ENCODE measurements at places on chromosomes 7 and 10. TPM values are rescaled to one million over a fixed set of nuclear protein-coding genes. Genes with fewer than 3 reads are reported as not detected.

Gene PSD
- 0.09 TPM for total RNA-seq

Gene CYP2E1
- total RNA-seq, result 0.36 TPM

Gene KIAA1549
- 4.8 TPM for total RNA-seq

Gene CPA4
- not detected for total RNA-seq

Gene HKDC1
- 0.30 TPM for total RNA-seq

Gene CALCR
- not detected for total RNA-seq

Gene IFIT1B
- total RNA-seq, result not detected

Gene CALY
- 1.6 TPM for total RNA-seq
